ENCODE measurements at places on chromosomes 5 and 9.

DNA sequence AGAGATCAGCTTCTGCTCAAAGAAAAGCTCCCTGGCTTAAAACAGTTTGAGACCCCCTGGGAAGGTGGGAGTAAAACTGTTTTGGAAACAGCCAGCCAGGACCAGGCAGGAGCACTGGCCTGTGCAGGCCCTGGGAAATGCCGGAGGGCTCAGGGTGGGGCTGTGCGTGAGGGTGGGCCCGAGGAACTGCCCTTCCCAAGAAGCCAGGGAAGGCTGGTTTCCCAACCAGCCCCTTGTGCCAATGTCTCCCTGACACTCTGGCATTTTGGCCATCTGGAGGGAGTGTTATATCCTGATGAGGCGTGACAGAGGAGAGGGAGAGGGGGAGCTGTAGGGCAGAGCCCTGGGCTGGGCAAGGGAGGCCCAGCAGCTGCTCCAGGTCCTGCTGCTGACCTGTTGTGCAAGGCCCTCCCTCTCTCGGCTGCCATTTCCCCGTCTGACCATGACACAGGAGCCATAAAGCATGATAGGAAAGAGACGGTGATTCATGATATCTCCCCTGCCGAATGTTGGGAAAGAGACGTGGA, 16.1 kb downstream of the OLFML2A start:
- no peak for DNase-seq

DNA sequence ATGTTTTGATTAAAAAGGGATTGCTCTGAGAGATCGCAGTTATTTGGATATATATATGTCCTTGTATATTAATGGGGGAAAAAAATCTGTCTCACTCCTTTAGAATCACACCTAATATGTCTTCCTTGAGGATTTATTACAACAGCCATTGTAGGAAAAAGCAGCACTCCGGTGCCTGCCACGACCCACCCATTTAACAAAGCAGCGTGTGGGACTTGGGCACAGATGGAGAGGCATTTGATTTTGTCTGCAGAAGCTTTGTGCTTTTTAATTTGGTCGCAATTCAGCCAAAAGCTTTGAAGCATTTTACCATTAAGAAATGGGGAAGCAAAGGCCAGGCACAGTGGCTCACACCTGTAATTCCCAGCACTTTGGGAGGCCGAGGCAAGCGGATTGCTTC, 159.2 kb downstream of the SMARCA2 start:
- DNase-seq: no peak

DNA sequence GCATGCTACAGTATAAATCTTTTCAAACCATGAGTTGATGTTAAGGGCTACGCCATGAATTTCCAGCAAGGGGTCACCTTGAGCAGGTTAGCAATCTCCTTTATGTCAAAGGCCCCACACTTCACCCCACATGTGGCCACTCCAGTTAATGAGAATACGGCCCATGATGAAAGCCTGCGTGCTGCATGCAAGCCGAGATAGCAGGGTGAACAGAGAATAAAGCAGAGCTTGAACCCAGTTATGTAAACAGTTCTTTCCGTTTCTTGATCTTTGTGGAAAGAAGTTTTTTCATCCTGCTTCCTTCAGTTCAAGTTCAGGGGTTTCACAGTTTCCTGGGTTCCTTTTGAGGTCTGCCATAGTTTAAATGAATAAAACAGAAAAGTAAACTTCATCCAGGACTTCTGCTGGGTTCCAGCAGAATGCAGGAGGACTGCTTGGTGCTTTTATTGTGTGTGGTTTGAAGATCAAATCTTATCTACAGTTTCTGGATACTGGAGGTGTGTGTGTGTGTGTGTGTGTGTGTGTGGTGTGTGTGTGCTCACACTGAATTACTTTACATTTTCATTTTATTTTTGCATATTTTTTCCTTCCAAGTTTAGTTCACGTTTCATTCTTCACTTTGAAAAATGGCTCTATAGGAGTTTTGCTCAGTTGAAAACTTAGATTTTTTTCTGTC, 87.1 kb downstream of the HMHB1 start:
- no peak for DNase-seq

GRCh38 chr9:128304971-128305288, 17.3 kb downstream of the TRUB2 start:
- DNase-seq: no peak

GRCh38 chr9:16561121-16561520, 309.3 kb downstream of the BNC2 start:
- DNase-seq: no peak

- no peak for DNase-seq
Observed at GRCh38 chr5:109844695-109845094, 155.0 kb downstream of the MAN2A1 start.

DNA sequence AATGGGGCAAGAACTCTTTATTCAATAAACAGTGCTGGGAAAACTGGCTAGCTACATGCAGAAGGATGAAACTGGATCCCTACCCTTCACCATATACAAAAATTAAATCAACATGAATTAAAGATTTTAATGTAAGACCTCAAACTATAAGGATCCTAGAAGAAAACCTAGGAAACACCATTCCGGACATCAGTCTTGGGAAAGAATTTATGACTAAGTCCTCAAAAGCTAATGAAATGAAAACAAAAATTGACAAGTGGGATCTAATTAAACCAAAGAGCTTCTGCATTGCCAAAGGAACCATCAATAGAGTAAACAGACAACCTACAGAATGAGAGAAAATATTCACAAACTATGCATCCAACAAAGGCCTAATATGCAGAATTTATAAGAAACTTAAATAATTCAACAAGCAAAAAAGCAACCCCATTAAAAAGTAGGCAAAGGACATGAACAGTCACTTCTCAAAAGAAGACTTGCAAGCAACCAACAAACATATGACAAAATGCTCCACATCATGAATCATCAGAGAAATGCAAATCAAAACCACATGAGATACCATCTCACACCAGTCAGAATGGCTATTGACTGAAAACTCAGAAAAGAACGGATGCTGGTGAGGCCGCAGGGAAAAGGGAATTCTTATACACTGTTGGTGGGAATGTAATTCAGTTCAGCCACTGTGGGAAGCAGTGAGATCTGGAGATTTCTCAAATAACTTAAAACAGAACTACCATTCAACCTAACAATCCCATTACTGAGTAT, 104.3 kb upstream of the MAP3K1 start:
- no peak for DNase-seq

DNA sequence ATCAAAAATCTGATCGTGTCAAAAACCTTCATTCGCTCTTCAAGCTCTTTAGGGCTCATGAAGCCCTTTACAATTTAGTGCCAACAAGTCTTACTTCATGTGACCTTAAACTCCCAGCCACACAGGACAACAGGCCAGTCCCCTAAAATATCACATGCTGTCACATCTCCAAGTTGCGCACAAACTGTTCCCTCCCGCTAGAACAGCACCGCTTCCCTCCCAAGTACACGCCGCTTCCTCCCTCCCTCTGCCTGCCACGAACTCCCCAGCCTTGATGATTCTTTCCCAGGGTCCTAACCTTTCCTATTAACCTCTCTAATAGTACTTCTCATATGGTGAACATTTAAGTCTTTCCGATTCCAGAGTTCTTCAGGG, 91.2 kb downstream of the TLE1 start:
- no peak for DNase-seq

DNA sequence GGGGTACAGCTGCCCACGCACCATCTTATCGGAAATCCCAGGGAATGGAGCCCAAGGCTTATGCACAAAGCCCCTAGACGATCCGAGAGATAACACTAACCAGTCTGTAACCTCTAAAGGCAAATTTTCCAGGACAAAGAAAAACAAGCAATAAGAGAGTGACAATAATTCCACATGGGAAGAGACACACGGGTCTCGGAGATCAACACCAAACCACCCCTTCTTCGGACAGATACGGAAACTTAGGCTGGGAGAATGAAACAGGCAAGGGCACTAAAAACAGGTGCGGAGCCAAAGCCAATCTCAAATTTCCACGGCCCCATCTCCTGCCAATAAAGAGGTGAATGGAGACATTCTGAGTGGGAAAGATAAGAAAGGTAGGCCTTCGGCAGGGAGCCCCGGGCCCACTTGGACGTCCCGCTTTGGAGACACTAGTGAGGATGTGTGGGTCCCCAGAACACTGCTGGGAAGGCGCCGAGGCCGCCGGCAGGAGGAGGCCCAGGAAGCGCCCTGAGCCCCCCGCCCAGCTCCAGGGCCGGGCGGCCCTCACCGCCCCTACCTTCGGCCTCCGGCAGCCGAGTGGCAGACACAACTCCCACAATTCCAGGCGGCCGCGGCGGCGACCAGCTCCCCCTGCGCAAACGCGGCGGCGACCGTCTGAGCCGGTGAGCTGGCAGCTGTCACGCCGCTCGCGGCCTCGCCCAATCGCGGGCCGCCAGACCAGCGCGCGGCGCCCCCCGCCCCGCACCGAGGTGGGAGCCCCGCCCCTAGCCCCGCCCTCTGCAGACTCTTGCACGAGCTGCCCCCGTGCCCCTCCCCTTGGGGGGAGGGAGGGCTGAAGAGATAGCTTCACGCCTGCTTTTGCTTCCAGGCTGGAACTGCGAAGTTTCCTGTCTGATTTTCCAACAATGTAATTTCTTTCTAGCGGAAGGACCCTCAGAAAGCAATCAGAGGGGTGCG, at the start of gene SIL1:
TSS of gene SIL1 (minus strand) at position 659 of the 960 bp plus-strand sequence. CDS start 70,525 bp downstream, outside the sequence.
- peak; percentile 96 for DNase-seq

DNA sequence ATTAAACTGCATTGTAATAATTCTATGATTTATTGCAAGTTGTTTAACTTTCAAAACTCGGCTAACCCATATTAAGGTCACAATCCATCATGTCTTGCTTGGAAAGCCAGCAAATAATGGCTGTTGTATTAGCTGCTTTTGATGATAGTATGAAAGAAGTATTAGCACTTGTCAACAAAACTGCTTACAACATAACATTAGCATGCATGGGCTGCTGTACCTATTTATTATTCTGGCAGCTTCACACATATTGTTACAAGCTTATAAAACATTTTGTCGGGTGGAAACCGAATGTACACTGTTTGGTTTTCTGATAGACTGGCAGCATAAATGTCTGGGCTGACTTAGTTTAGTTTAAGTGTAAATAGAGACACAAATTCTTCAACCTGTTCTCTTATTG, 378.3 kb downstream of the KIAA0825 start:
- DNase-seq: no peak

- no peak for DNase-seq
Observed at GRCh38 chr9:97705354-97705950, 8.3 kb upstream of the XPA start.

DNA sequence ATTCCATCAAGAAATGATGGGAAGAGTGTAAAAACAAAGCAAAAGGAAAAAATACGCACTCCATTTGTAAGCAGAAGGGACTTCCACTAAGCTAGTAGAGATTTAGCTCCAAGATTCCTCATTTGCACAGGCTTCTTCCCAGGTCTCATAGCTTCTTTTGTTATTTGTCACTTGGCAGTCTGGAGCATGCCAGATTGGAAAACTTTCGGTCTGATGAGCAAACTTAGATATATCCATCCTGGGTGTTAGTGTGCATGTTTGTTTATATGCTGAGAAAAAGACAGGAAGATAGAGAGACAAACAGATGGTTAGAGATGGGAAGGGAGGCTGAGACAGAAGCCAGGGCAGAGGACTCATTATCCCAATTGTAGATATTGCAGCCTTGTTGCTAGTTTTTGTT, 1644.5 kb upstream of the NUDT12 start:
- no peak for DNase-seq

- no peak for DNase-seq
Observed at GRCh38 chr9:133057553-133057952, 4.2 kb upstream of the CEL start.

DNA sequence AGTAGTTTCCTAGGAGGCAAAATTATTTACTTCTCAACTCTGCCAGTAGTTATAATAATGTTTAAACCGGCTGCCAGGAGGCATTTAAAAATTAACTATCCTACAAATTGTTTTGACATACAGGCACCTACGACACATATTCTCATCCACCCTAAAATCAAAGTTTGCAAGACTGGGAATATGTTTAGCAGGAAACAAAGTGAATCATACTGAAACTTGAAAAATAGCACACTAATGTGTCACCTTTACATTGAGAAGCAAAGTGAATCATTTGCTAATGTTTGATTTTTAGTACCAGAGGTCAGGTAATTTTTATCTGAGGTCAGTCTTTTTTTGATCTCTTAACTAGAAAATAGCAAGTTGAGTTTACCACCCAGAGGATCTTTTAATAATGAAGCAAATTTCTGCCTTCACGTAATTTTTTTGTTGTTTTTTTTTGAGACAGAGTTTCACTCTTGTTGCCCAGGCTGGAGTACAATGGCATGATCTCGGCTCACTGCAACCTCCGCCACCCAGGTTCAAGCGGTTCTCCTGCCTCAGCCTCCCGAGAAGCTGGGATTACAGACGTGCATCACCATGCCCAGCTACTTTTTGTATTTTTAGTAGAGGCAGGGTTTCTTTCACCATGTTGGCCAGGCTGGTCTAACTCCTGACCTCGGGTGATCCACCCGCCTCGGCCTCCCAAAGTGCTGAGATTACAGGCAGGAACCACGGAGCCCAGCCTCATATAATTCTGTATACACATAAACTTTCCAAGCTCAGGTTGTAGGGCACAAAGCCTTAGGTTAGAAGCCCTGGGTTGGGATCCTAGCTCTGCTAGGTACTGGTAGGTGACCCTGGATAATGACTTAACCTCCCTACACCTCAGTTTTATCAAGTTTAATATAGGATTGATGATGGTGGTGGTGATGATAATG, 124.3 kb downstream of the UGCG start:
- no peak for DNase-seq

- no peak for DNase-seq
Observed at GRCh38 chr9:133002147-133003070, 23.9 kb downstream of the GFI1B start.

DNA sequence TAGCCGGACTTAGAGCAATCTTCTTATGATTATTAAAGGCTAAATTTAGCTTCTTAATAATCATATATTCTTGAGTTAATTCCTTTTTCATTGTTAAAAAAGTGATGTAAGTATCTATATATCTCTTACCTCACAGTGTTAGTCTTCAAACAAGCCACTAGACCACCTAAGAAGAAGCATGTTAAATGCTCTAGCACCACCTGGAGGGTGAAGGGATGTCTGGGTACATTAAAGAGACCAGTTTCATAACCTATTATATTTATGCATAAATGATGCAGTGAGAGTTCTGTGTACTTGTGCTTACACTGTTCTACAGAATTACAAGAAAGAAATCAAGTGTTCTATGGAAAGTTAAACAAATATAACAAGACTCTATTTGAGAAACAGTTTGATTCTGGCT, 55.9 kb upstream of the SLCO6A1 start:
- DNase-seq: no peak

DNA sequence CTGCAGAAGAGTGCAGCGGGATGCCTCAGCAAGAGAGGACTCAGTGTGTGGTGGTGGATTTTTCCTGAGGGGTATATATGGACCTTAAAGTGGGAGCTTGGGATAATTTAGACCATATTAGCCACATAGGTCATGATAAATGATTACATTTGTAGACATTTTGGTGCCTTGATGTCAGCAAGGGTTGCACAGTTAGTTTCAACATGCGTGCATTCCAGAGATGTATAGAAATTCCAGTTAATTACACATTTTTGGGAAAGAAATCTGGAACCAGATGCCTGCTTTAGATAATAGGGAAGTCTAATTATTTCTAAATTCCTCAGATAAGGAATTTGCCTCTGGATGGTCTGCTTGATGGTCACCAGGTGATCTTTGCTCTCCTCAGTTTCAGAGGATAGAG, 440.6 kb upstream of the PAPPA start:
- DNase-seq: no peak
